SHP77 (cell line): ENCODE measurements at places on chromosomes 3 and 15.

DNA sequence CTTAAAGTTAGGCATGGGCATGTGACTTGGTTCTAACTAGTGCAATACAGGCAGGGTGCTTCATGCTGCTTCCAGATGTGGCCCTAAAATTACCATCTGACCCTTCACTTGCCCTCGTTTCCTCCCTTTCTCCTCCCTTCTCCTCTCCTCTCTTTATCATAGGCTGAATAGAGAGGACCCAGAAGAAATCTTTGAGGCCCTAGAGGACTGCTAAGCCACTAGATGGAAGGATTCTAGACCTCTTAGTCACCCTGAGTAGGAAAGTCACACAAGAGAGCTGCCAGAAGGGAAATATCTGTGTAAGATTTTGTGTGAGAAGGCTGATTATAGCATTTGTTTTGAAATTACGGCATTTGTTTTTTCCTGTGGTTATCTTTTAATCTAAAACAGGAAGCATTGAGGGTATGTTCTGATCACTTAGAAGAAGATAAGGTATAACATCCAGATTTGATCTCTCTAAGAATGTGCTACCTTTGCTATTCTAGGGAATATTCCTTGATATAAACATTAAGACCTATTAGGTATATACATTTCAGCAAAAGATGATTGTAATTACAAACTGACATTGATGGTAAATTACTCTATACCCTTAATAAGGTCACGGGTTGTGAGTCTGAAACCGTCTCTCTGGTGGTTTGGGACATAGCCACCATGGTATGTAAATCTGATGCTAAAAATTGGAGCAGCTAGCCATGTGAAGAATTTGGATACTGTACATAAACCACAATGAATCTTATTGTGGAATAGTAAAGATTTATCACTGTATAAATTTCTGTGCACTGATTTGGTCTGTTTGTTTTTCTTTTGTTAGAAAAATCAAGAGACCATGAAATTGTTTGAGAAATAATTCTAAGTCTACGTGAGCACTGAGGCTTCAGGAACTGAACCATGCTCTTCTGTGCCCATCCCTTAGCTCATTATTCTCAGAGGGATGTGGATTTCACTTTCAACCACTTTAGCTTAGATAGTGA is 84.1 kb downstream of the TP63 start:
- no peak for DNase-seq

DNA sequence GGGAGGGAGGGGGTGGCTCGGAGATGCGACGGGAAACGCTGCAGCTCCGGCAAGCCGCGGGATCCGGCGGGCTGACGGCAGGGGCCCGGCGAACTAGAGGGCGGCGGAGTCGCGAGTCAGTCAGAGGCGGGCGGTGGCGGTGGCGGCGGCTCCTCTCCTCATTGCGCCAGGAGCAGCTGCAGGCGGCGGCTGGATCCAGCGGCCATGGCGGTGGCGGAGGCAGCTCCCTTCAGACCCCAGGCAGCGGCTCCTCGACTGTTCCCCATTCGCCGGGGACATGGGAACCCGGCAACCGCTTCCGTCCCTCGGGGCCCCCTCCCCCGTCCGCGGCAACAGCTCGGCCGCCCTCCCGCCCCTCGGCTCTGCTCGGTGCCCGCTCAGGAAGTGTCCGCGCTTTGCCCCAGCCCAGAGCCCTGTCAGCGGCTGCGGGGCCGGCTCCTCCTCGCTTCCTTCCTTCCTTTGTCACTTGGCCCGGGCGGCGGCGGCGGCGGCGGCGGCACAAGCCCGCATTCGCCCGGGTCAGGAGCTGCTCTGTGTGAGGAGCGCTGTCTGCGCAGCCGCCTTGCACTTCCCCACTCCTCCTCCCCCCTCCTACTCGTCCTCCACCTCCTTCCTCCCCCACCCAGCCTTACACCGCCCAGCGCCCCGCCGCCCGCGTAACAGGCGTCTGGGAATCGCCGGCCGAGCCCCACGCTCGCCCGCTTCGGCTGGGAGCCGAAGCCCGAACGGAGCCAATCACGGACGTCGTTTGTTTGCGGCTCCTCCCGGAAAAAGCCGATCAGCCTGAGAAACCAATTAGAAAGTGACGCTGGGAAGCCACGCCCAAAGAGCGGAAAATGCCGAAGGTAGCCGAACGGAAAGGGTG is at the start of gene GSK3B:
TSS of gene GSK3B (minus strand) at position 537 of the 865 bp plus-strand sequence. CDS start 1,013 bp downstream, outside the sequence.
- peak; percentile 66 for DNase-seq

- no peak for DNase-seq
Measured at GRCh38 chr15:79003896-79004295, 59.0 kb upstream of the CTSH start.

GRCh38 chr3:14290631-14291385 is 111.6 kb upstream of the SLC6A6 start:
- no peak for DNase-seq

- DNase-seq: no peak
Measured at GRCh38 chr3:54073386-54073785, 49.0 kb upstream of the CACNA2D3 start.

DNA sequence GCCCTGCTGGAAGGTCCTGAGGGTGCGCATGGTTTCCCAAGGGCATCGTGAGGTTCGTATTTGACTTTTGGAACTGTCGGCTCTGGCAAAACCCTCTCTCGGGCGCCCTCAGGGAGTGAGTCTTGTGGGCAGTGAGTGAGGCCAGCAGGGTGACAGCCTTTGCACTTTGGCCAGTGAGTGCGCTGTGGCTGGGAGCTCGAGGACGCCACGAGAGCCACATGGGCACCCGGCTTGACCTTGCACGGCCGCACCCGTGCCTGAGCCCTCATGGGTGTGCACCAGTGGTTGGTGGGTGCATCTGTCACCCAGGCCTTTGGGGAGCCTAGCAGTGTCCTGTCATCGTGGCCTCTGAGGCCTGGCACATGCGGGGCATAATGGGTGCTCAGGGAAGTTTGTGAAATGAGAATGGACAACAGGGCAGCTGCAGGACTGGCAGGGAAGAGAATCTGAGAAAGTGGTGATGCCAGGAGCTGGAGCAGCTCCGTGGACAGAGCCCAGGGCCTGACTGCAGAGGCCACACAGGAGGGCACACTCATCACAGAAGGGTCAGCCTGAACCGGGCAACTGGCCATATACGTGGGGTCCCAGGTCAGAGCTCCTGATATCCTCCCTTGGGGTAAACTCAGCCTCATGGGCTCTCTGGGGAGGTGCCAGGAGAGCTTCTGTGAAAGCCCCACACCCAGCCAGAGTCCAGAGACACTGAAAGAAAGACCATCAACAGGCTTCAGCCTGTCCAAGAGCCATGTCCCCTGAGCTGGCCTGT is 30.4 kb upstream of the SNRPA1 start:
- no peak for DNase-seq

GRCh38 chr15:63387748-63388493 is 6.3 kb upstream of the CA12 start:
- DNase-seq: no peak

GRCh38 chr3:9293076-9293475 is 43.6 kb upstream of the SRGAP3 start:
- DNase-seq: no peak

DNA sequence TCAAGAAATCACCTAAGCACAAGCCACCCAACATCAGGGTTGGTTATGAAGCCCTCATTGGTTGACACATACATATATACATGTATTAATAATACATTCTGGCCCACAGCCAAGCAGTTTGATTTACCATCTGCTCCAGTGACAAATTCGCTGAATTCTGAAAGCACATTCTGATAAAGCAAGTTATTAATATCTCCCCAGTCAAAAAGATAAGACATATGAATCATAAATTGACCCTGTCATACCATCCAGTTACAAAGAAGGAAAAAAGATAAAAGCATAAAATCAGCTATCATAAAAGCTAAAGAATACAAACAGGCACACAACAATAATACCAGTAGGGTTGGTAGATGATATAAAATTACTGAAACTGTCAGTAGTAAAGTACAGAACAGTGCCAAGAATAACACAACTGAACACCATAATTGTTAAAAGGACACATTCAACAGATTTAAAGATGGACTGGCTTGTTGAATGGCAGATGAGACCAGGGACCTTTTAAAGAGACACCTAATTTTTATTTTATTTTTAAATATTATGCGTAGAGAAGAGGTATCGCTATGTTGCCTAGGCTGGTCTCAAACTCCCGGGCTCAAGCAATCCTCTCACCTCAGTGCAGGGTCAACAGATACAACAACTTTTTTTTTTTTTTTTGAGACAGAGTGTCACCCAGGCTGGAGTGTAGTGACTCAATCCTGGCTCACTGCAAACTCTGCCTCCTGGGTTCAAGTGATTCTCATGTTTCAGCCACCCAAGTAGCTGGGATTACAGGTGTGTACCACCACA is 7.7 kb downstream of the SNX4 start:
- peak; percentile 13 for DNase-seq

GRCh38 chr3:150169330-150169940 is 198.7 kb upstream of the PFN2 start:
- no peak for DNase-seq

DNA sequence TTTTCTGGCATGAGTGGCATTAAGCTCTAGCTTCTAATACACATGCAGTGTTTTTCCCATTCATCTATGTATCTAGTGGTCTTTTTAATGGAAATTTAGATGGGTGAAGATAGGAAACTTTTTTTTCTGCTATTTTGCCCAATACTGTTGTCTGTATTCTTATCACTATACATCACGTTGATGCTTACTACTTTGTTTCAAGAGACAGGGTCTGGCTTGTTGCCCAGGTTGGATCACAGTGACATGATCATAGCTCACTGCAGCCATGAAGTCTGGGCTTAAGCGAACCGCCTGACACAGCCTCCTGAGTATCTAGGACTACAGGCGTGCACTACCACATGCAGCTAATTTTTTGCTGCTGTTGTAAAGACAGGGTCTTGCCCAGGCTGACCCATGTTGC is 84.6 kb downstream of the PEAK1 start:
- no peak for DNase-seq

GRCh38 chr3:51860703-51861665 is at the start of gene IQCF2:
Gene IQCF2 (plus strand): TSS chr3:51861615. CDS start chr3:51861667, 52 bp downstream.
- DNase-seq: no peak

DNA sequence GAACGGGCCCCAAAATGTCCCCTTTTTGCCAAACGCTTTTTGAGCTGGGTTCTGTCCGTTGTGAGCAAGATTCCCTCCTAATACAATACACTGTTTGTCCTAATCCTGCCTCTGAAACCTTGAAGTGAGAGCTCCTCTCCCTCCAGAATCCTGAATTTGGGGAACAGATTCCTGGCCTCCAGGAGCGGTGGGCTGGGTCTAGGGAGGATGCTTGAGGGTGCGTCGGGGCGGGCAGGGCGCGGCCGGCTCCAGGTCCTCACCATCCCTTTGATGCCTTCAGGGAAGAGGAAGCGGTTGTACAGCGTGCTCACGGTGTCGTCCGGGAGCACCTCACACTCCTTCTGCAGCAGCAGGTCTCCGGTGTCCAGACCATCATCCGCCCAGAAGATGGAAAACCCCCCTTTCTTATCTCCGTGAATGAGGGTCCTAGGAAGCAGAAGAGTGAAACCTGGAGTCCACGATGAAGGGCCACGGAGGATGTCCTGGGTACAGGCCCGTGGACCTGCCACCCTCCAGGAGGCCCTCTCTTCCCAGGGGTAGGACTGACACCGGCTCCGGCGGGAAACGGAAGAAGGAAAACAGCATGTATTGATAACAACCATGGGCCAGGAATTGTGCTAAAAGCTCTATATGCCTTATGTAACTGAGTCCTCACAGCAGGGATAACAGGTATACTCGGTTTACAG is 23.2 kb downstream of the ALDH1L1 start:
- DNase-seq: no peak

- DNase-seq: no peak
Measured at GRCh38 chr3:16824081-16824696, 60.6 kb upstream of the PLCL2 start.

DNA sequence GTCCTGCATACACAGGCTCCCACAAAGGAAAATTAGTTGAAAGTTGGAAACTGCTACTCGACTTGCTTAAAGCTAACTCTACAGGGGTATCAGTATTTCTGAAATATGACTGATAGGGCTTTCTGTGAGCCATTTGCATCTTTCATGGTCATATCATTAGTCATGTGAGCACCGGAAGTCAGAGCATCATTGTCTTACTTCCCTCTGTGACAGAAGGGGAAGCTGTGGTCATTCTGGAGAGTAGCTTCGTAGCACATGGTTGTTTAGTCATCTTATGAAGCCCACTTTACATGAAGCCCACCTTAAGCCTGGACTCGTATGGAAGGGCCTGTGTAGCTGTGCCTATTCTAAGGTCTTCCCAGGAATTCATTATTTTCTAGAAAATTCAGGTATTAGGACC is 69.0 kb downstream of the COL6A5 start:
- no peak for DNase-seq

DNA sequence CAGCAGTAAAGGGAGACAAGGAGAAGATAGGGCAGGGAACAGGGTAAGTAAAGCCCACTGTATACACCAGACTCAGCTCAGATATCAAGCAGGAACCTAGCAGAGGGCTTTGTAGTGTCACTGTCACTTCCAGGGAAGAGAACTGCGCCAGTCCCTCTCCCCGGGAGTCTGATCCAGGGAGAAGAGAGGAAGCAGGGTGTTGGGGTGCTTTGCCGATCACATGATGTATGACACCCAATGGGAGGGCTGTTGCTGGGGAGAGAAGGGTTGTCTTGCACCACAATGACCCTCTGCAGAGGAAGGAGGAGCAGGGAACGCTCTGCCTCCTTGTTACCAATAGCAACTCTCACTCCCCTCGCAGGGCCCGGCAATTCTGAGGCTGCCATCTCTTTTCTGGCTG is 147.2 kb upstream of the SLC2A2 start:
- no peak for DNase-seq

DNA sequence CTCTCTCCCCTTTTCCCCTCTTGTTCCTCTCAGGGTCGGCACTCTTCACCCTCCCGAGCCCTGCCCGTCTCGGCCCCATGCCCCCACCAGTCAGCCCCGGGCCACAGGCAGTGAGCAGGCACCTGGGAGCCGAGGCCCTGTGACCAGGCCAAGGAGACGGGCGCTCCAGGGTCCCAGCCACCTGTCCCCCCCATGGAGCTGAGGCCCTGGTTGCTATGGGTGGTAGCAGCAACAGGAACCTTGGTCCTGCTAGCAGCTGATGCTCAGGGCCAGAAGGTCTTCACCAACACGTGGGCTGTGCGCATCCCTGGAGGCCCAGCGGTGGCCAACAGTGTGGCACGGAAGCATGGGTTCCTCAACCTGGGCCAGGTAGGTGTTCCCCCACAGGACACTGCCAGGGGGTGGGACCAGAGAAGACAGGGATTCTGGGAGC is 7.2 kb downstream of the FURIN start:
- DNase-seq: no peak

DNA sequence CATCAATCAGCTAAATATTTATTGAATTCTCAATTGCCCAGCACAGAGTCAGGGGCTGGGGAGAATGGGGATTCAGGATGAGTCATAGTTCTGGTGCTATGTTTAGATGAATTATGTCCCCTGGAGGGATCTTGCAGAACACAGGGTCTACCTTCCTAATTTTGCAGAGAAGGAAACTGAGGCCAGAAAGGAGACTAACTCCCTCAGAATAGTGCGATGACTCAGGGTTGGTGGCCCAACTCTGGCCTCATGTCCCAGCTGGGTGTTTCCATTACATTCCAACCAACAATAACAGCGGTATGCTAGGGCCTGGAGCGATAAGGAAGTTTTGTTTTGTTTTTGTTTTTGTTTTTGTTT is 270.9 kb downstream of the TLE3 start:
- no peak for DNase-seq

- no peak for DNase-seq
Measured at GRCh38 chr3:111301238-111301798, 229.7 kb downstream of the NECTIN3 start.

GRCh38 chr3:48086705-48087104 is 70.5 kb upstream of the MAP4 start:
- no peak for DNase-seq
